ENCODE measurements at places on chromosomes 5 and 9. TPM values are rescaled to one million over a fixed set of nuclear protein-coding genes. Genes with fewer than 3 reads are reported as not detected.

The PRSS3 gene
- total RNA-seq, result not detected

The RANBP3L gene
- total RNA-seq, result 25.5 TPM

The NFIB gene
- total RNA-seq, result 54.8 TPM

GRCh38 chr5:41240390-41240789 lies 27.1 kb upstream of the C6 start:
- no peak for DNase-seq
- H3K4me1 ChIP-seq, result no peaks in the 10 kb centered on the region
- no peak overlapping the region for H3K4me3 ChIP-seq
- H3K27me3 ChIP-seq, result no peaks in the 10 kb centered on the region
- no peaks in the 10 kb centered on the region for H3K36me3 ChIP-seq

GRCh38 chr9:128051932-128052709 lies 15.0 kb downstream of the NAIF1 start:
- H3K27me3 ChIP-seq, result no peaks in the 10 kb centered on the region
- no peak for DNase-seq
- no peaks in the 10 kb centered on the region for H3K36me3 ChIP-seq
- H3K27ac ChIP-seq, result no peak overlapping the region

- H3K4me1 ChIP-seq, result no peaks in the 10 kb centered on the region
- no peaks in the 10 kb centered on the region for H3K27me3 ChIP-seq
- no peak for DNase-seq
- H3K27ac ChIP-seq, result no peak overlapping the region
- no peak overlapping the region for H3K4me3 ChIP-seq
- no peaks in the 10 kb centered on the region for H3K36me3 ChIP-seq
These were observed 77.1 kb downstream of the BAAT start for GRCh38 chr9:101307524-101308213.

GRCh38 chr9:70614786-70615463 lies 200.5 kb upstream of the KLF9 start:
- H3K27ac ChIP-seq, result peak overlapping the region; percentile 31
- no peak for DNase-seq
- no peak overlapping the region for H3K4me3 ChIP-seq

DNA sequence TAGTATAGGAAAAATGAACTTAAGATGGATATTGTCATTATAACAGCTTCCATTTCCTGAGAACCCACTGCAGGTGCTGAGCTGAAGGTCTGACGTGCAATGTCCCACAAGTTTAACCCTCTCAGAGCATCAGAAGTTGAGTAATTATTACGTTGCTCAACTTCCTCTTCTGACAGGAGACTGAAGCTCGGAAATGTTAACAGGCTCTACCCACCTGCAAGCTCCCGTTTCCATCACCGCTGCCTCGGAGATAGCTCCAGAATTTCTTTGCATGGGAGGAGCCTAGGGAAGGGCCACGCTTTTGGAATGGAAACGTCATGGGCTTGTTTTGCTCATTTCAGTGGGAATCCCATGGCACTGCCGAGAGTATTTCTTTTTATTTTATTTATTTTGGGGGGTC lies 1.0 kb upstream of the NTMT1 start:
- DNase-seq, result no peak
- peak overlapping the region; percentile 90 for H3K4me3 ChIP-seq
- peak overlapping the region; percentile 84 for H3K27ac ChIP-seq

DNA sequence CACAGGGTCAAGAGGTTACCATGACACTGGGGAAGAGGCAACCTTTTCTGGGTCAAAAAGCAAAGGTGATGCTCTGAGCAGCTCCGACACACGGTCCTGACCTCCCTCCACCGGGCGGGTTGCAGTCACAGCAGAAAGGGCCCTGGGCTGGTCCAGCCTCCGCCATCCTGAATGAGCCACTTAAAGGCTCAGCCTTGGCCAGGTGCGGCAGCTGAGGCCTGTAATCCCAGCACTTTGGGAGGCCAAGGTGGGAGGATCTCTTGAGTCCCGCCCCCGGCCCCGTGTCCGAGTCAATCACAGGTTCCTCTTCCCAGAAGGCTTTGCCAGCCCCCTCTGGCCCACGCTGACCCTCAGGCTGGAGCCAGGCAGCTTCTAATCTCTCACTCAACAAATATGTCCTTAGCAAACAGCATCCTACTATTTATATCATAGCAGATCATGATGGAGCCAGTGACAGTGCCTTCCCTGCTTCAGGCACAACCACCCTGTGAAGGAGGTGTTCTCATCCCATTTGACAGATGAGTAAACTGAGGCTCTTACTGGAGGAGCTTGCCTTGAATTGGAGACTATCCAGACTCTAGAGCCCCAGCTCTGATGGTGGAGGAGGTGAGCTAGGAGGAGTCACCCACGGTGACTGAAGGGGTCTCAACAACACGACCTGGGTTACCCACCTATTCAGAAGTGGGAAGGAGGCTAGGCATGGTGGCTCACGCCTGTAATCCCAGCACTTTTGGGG lies 79.1 kb downstream of the LRSAM1 start:
- no peak for DNase-seq
- peak overlapping the region; percentile 84 for H3K27ac ChIP-seq
- peaks cover 9% of the 10 kb centered on the region for H3K4me1 ChIP-seq
- no peak overlapping the region for H3K4me3 ChIP-seq
- H3K27me3 ChIP-seq, result no peaks in the 10 kb centered on the region

DNA sequence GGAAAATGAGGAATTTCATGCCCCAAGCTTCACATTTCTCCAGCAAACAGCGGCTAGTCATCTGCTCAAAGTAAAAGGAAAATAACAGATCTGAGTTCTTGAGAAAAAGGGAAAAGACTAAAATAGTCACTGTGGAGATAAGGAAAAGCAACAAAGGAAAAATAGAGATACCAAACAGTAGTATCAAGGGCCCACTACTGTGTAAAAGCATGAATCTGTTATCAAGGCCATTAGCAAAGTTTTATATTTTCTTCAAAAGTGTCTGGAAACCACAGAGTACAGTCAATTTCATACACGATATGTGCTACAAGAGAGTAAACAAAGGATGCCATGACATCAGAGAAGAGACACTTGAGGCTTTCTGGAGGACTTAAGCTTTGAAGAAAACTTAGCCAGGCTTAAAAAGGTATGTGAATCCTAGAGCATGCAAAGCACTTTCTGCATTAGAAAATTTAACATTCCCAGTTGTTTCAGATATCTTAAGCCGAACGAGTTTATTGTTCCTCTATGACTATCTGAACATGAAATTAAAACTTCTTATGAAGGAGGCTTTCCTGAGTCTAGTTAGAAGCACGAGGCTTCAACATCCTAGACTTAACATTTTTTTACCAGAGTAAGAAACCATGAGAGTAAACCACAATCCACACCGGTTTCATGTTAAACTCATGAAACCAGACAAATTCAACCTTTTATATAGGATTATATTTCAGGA lies 1.2 kb downstream of the TTC33 start:
- no peaks in the 10 kb centered on the region for H3K27me3 ChIP-seq
- peak overlapping the region; percentile 81 for H3K4me3 ChIP-seq
- peak overlapping the region; percentile 79 for H3K27ac ChIP-seq
- DNase-seq, result no peak
- no peaks in the 10 kb centered on the region for H3K36me3 ChIP-seq

- H3K27me3 ChIP-seq, result no peaks in the 10 kb centered on the region
- no peaks in the 10 kb centered on the region for H3K36me3 ChIP-seq
- H3K4me3 ChIP-seq, result no peak overlapping the region
- H3K27ac ChIP-seq, result no peak overlapping the region
- H3K4me1 ChIP-seq, result no peaks in the 10 kb centered on the region
- DNase-seq, result no peak
These were observed 208.8 kb downstream of the SPOCK1 start for GRCh38 chr5:137290373-137290772.

- H3K27ac ChIP-seq, result no peak overlapping the region
- H3K36me3 ChIP-seq, result no peaks in the 10 kb centered on the region
- no peaks in the 10 kb centered on the region for H3K27me3 ChIP-seq
- DNase-seq, result no peak
- no peaks in the 10 kb centered on the region for H3K4me1 ChIP-seq
These were observed 209.6 kb upstream of the ST8SIA4 start for GRCh38 chr5:101112645-101113044.

DNA sequence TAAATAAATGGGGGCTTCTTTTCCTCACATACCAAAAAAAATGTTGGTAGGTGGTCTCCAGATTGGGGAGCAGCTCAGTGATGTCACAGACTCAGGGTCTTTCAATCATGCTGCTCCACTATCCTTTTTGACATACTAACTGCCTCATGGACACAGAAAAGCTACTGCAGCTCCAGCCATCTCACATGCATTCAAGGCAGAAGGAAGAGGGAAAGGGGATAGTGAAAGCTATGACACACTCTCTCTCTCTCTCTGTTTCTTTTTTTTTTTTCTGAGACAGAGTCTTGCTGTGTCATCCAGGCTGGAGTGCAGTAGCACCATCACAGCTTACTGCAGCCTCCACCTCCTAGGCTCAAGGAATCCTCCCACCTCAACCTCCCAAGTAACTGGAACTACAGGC lies 7.9 kb upstream of the ADGRD2 start:
- no peaks in the 10 kb centered on the region for H3K27me3 ChIP-seq
- no peak overlapping the region for H3K4me3 ChIP-seq
- H3K4me1 ChIP-seq, result no peaks in the 10 kb centered on the region
- no peak for DNase-seq

- no peak overlapping the region for H3K4me3 ChIP-seq
- H3K4me1 ChIP-seq, result peaks cover 21% of the 10 kb centered on the region
- DNase-seq, result no peak
- H3K36me3 ChIP-seq, result no peaks in the 10 kb centered on the region
These were observed 68.9 kb upstream of the EQTN start for GRCh38 chr9:27365707-27366376.
